HT1080 (cell line): ENCODE measurements at places on chromosomes 1 and 21. TPM values are rescaled to one million over a fixed set of nuclear protein-coding genes. Genes with fewer than 3 reads are reported as not detected.

GRCh38 chr1:108882837-108883236 lies 6.1 kb downstream of the GPSM2 start:
- DNase-seq = no peak

- no peak for DNase-seq
Observed at GRCh38 chr1:13779930-13780329, 79.9 kb downstream of the PRDM2 start.

DNA sequence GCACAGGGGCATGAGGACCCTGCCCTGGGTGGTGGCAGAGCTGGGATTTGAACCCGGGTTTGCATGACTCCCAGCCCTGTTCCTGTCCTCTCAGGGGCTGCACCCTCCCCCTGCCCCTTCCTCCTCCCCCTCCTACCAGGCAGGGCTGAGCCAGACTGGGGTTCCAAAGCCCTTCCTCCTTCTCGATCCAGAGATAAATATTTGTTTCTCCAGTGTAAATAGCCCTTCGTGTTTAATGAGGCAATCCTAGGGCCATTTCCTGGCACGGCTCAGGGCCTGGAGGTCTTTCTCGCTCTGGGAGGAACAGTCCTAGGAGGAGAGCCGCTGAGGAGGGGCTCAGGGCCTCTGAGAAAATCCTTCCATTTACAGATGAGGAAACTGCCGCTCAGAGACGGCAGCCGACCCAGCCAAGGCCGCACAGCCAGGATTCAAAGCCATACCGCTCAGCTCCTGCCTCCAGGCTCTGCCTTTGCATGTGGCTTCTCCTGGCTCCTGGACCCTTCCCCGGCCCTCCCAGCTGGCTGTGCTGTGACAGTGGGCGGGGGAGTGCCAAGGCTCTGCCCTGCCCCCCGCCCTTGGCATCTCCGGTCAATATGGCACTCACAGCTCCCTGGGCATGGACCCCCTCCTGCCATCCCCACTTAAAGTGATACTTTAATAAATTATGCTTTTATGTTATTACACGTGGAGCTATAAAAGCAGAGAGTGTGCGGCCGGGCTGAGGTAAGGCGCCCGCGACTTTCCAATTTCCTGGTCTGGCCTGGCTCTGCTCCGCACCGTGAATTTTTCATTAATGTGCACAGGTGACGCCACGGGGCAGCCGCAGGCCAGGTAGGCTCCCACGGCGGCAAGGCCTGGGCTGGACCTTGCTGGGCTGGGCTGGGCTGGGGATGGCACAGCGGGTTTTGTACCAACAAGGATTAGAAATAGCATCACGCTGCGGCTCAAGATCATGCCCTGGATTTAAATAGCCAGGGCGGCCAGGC lies 114.7 kb upstream of the WNT4 start:
- DNase-seq = no peak

GRCh38 chr1:5885471-5886139 lies 106.6 kb downstream of the NPHP4 start:
- no peak for DNase-seq

DNA sequence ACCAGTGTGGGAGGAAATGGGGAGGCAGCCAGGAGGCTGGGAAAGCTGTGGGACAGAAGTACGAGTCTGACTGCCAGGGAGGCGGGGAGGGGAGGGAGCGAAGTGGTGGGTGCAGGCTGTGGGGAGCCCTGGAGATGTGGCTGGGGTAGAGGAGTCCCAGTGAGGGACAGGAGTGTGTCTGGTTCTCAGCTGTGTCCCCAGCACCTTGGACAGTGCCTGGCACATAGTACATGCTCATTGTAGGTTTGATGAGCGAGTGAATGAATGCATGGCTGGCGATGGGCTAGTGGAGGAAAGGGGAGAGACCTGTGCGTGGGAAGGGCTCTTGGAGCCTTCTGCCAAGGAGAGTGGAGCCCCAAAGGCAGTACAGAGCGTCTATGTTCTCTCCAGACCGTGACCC lies 104.1 kb downstream of the SIK1 start:
- no peak for DNase-seq

DNA sequence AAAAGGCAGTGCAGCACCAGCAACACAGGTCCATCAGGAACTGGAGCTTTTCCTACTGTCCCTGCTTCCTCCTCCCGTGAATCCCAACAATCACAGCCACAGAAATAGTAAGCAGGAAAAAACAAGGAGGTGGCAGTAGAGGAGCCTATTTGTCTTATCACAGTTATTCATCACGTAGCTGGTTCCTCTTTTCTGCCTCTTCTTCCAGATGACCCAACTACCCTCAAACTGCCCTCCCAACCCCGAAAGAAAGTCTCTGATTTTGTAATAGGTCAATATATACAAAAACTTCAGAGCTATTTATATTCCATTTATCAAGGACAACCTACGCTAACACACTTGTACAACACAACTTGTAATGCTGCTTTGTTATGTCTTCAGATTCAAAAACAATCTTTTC lies 21.4 kb downstream of the GNB1 start:
- no peak for DNase-seq

DNA sequence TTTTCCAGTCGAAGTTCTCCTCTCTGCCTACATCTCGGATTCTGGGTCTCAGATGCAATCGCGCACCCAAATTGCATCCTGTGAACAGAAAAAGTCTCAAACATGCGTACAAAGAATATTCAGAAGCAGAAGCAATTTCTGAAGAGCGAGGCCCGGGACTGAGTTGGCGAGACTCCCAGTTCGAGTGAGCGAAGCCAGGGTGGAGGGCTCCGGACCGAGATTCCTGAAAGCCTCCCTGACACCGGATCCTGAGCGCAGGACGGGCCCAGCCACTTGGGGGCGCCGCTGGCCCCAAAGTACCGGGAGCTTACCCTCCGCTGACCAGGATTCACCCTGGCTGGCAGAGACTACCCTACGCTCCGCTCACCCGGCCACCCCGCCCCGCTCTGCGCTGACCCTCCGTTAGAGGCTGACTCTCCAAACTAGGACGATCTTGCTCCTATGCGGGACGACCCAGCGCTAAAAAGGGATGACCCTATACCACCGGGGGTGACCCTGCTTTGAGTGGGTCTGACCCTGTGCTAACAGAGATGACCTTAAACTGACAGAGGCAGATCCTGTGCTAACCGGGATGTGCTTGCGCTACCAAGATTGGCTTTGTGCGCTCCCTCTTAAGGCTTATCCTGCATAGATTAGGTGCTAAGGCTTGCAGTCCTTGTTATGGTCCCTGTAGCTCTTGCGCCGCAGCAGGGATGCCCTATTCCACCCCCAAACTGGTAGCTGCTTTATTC lies 12.1 kb downstream of the FOXD2 start:
- no peak for DNase-seq

- DNase-seq = peak; percentile 92
Observed at GRCh38 chr1:179917601-179918429, 35.7 kb downstream of the TOR1AIP1 start.

DNA sequence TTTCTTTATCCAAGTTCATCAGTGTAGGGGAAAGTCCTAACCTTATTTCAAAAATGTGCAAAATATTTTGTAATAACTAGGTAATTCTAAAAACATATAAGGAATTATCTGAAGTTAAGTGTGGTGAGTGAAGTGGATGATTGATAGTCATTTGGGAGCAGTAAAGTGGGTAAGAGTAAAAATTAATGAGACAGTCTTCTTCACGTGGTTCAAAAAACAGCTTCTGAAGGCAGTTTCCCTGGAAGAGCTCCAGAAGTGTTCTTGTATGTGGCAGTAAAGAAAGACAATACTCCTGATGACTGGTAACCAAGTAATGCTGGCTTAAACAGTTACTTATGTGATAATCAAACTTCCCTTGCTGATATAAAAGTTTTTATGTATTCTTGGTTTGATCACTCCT lies 50.3 kb downstream of the LEPR start:
- DNase-seq = no peak

GRCh38 chr1:48216941-48217340 lies 5.6 kb upstream of the SLC5A9 start:
- no peak for DNase-seq

GRCh38 chr1:164504749-164505148 lies 54.2 kb upstream of the PBX1 start:
- DNase-seq = no peak

DNA sequence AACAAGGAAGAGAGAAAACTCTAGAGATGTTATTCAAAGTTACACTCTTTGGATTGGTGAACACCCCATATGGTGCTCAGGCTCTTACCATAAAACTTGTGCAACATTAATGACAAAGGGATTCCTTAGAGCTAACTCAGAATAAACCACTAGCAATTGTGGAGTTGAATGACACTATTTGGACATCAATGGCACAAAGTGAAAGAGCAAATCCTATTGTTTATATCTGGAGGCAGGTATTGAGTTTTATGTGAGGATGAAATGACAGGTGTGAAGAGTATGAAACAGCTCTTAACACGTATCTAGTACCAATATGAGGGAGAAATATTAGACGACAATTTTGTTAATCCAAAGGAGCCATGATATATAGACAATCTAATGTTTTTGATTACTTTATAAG lies 584.9 kb upstream of the PBX1 start:
- no peak for DNase-seq

GRCh38 chr1:59007820-59008598 lies 224.2 kb upstream of the JUN start:
- DNase-seq = no peak

- DNase-seq = no peak
Observed at GRCh38 chr1:60102267-60103061, 28.9 kb upstream of the C1orf87 start.

DNA sequence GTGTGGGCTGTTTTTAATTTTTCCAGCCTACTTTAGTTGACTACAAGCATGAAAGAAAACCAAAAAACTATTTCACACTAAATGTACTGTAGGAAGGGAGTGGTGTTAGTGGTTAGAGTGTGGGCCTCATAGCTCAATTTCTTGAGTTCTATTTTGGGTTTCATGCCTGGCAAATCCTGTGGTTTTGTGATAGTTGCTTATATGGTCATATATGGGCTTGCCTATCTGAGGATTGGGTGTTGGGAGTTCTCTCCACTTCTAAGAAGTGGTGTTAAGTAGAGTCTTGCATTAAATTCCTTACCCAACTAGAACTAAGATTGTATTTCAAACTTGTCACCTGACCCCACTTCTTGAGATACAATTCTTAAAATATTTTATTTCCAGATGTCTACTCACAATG lies 37.8 kb upstream of the COL11A1 start:
- DNase-seq = no peak

DNA sequence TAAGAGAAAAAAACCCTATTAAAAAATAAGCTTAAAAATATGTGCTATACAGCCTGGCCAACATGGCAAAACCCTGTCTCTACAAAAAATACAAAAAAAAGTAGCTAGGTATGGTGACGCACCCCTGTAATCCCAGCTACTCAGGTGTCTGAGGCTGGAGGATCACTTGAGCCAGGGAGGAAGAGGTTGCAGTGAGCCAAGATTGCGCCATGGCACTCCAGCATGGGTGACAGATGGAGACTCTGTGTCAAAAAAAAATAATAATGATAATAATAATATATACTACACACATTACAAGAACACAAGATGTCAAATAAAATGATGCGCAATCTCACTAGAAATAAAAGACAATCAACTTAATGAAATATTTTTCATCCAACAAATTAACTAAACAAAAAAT lies 22.9 kb downstream of the NRDC start:
- DNase-seq = no peak

DNA sequence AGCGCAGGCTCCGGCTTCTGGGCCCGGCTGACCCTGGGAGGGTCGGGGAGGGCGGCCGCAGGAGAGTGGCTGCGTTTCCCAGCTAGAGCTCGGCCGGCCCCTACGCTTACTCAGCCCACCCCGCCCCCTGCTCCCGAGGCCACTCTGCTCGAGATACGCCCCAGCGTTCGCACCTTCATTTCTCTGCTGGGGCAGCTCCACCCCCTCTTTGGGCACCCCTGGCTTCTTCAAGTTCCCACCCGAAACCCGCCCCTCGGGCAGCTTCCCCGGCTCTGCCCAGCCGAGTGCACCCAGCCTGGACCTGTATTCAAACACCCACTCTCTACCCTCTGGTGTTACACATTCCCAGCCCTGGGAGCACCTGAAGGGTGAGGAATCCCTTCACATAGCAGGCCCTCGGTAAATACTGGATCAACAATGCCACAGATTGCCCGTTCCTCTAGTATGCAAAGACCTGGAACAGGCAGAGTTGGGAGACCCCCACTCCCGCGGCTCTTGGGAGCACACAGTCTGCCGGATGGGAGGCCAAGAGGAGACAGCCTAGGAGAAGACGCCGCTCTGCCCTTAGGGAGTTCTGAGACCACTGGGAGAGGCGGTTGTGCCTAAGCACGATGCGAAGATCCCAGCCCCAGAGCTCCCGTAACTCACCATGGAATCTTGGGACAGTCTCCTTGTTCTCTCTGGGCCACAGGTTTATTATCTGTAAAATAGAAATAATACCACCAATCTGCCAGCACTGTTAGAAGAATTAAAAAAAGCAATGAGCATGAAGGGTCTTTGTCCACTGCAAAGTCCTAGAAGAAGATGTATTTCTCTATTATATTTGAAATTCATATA lies 566 bp upstream of the PAQR7 start:
- DNase-seq = no peak

DNA sequence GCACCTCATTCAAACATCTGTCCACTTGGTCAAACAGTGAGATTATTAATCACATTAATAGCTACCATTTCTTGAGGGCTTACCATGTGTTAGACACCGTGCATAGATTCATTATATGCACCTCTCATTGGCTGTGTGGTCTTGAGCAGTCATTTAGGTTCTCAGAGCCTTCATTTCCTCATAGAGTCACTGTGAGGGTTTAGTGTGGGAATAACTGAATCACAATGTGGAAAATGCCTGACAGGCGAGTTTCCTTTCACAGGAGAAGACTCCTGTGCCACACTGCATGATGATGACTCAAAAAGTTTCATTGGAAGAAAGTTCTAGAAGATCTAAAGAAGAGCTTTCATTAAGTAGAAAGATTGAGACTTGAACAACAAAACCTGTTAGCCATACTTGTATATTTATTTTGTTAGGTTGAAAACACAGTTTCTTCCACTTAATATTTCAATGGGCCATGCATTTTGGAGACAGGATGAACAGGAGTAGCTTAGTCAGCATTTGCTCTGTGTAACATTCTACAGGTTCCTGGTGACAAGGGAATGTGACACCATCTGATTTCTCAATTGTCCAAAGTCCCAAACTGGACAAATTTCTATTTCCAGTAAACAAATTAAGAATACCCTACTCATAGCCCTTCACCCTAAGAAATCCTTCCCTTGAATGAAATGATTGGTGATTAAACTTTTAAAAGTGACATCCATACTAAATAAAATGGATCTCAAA lies 45.7 kb downstream of the FYB2 start:
- peak; percentile 25 for DNase-seq

MTF2 gene
- total RNA-seq = 16.1 and 18.4 TPM in 2 replicates

HEATR1 gene
- 38.6 and 42.8 TPM in 2 replicates for total RNA-seq

ABCA4 gene
- 0.26 TPM in 1 of 2 replicates, not detected in the other for total RNA-seq

KCNA3 gene
- total RNA-seq = not detected in 2 replicates

SEMA6C gene
- total RNA-seq = 0.80 and 1.5 TPM in 2 replicates

PGLYRP4 gene
- total RNA-seq = not detected in 2 replicates

CDC42BPA gene
- total RNA-seq = 14.2 and 14.6 TPM in 2 replicates

OR2T29 gene
- total RNA-seq = not detected in 2 replicates

TRIM17 gene
- total RNA-seq = not detected in 2 replicates

MTARC2 gene
- total RNA-seq = 1.5 and 2.7 TPM in 2 replicates

FAM151A gene
- total RNA-seq = not detected in 2 replicates

CHRNB2 gene
- total RNA-seq = 0.17 and 0.88 TPM in 2 replicates

UTS2 gene
- not detected in 2 replicates for total RNA-seq

HAX1 gene
- total RNA-seq = 137 and 173 TPM in 2 replicates

PFKFB2 gene
- total RNA-seq = 0.07 and 0.11 TPM in 2 replicates

ADGRL2 gene
- total RNA-seq = 21.6 and 27.2 TPM in 2 replicates

SPRR3 gene
- total RNA-seq = not detected in 2 replicates

MYBPH gene
- total RNA-seq = not detected in 2 replicates

RXFP4 gene
- 0.55 TPM in 1 of 2 replicates, not detected in the other for total RNA-seq

BGLAP gene
- total RNA-seq = 2.3 TPM in 1 of 2 replicates, not detected in the other
